ENCODE measurements at places on chromosomes 1 and 21. TPM values are rescaled to one million over a fixed set of nuclear protein-coding genes. Genes with fewer than 3 reads are reported as not detected.

The AVPR1B gene
- total RNA-seq, result not detected

The TCHHL1 gene
- not detected for total RNA-seq

The FMO1 gene
- total RNA-seq, result not detected

The NCMAP gene
- not detected for total RNA-seq

The LIN9 gene
- 2.8 TPM for total RNA-seq

The DISP3 gene
- total RNA-seq, result not detected

The DRAXIN gene
- not detected for total RNA-seq

The LINGO4 gene
- not detected for total RNA-seq

The GIPC2 gene
- 0.51 TPM for total RNA-seq

Measured in GM23248 (cell line).